H4 (cell line): ENCODE measurements at places on chromosomes 11 and 22. TPM values are rescaled to one million over a fixed set of nuclear protein-coding genes. Genes with fewer than 3 reads are reported as not detected.

Gene GVQW3
- 0.08 and 1.2 TPM in 2 replicates for total RNA-seq

Gene ELF5
- not detected in 2 replicates for total RNA-seq

Gene SLC25A18
- total RNA-seq = 0.41 and 1.0 TPM in 2 replicates

Gene OR51A7
- total RNA-seq = not detected in 2 replicates

DNA sequence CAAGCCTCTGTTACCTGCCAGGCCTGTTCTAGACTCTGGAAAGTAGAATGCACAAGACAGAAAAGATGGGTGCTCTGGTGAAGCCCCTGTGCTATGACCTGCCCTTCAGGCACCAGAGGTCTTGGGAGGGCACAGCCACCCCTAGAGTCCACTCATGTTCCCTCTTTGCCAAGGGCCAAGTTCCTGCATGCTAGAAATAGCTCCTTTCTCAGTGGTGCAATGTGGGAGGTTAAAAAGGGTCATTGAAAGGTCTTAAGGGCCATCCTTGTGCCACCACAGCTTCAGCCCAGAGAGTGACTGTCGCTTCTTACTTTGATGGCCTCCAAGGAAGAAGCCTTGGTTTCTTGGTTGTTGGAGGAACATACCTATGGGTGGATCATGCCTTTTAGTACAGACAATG lies 84.6 kb upstream of the PARVA start:
- no peak for DNase-seq

DNA sequence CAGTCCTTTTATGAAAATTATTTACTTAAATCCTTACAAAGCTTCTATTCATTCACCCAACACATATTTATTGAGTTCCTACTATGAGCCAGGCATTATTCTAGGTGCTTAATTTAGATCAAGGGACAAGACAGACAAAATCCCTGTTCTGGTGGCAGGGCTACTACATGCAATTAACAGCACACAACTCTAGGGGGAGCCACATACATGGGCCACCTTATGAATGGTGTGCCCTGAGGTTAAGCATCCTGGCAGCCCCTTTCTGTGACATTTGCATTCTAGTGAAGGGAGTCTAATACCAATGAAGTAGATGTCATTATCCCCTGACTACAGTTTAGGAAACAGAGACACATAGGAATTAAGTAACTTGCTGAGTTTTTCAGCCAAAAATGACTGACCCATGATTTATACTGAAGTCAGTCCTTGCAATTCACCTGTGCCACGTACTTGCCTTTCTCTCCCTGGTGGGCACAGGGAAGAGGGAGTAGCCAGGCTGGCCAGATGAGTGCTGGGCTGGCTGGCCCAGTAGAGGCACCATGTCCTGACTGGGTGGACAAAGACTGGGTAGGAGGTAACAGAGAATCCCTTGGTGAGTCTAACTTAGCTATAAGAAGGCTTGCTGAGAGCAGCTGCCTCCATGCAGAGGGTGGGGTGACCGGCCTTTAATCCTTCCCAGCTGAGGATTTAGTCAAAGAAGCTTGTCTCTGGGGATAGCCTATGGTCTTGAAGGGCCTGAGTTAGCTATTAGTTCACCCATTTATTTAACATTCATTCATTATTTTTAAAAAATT lies 52.0 kb upstream of the ELF5 start:
- peak; percentile 37 for DNase-seq

DNA sequence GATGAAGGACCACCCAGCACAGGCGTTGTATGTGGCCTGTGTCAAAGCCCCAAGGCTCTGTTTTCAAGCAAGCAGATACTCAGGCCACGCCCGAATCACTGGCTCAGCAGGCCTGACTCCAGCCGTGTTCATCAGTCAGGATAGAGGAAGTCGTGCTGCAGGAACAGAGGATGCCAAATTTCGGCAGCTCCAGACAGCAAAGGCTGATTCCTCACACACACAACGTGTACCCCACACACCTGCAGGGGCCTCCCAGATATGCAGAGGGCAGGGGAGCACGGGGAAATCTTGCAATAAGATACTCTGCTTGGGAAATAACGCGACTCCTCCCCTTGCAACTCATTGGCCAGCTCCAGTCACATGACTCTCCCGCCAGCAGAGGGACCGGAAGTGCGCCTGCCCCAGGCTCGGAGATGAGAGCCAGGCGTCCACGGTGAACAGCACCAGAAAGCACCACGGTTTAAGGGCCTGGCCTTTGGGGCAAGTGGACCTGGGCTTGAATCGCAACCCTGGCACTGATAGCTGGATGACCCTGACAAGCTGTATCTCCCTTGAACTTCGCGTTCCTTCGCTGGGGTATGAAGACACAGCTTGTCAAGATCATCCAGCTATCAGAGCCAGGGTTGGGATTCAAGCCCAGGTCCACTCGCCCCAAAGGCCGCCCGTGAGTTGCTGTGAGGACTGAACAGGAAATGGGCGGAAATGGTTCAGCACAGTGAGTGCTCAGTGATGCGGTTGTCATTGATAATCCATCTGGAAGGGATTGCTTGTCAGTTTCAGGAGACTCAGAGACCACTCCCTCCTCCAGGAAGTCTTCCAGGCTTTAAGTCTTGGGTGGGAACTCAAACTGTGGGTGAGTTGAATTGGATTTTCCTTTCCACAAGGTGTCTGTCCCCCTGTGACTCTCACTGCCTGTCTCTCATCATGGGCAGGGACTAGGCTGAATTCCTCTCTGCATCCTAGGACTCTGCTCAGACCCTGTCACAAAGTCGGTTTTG lies 88.5 kb downstream of the MYEOV start:
- DNase-seq = no peak

DNA sequence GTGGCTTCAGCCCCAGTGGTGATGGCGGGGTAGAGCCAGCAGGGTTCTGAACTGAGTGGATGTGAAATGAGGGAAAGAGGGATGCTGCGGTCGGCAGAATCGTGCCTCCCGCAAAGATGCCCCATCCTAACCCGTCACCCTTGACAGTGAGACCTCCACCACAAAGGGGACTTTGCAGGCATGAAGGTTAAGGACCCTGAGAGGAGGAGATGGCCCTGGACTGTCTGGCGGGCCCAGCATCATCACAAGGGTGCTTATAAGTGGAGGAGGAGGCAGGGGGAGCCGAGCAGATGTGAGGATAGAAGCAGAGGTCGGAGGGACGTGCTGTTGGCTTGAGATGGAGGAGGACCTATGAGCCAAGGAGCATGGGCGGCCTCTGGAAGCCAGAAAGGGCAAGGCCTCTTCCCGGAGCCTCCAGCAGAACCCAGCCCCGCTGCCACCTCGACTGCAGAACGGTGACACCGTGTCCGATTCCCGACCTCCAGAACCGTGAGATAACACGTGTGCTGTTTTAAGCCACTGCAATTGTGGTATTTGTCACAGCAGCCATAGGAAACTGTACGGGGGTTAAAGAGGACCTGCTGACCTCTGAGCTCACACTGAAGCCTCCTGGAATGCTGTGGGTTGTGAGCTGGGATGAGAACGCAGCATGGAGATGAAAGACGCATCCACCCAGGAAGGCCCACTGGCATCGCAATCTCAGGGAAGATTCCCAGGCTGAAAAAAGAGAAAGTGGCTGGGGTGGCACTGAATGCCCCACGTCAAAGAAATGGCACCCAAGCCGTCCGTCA lies 10.9 kb downstream of the LINC01488 start:
- DNase-seq = no peak

GRCh38 chr11:31818425-31818755 lies 7.3 kb upstream of the PAX6 start:
- no peak for DNase-seq

- DNase-seq = no peak
Observed at GRCh38 chr11:79353706-79354105, 87.1 kb downstream of the TENM4 start.
